ENCODE measurements at places on chromosomes 2 and 18.

DNA sequence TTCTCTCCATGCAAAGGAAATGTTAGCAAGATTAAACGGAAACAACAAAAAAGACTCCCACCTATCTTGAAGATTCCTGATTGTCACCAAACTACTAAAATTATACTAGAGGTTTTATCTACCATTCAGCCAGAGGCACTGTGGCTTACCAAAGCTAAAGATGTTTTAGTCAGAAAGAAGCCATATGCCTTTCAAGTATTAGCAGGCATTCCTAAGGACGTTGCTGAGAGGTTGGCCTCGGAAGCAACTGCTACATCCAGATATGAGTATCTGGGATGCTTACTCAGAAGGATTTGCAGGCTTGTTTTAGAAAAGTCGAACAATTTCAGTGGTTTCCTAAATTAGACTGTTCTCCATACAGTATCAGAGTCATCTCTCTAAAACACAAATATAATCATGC lies 88.3 kb upstream of the UBE2E3 start:
- no peak for DNase-seq

GRCh38 chr2:27441958-27442919 lies at the start of gene KRTCAP3:
TSS of gene KRTCAP3 (plus strand) at chr2:27442381. CDS start at chr2:27442413, 32 bp downstream.
- DNase-seq, result no peak

DNA sequence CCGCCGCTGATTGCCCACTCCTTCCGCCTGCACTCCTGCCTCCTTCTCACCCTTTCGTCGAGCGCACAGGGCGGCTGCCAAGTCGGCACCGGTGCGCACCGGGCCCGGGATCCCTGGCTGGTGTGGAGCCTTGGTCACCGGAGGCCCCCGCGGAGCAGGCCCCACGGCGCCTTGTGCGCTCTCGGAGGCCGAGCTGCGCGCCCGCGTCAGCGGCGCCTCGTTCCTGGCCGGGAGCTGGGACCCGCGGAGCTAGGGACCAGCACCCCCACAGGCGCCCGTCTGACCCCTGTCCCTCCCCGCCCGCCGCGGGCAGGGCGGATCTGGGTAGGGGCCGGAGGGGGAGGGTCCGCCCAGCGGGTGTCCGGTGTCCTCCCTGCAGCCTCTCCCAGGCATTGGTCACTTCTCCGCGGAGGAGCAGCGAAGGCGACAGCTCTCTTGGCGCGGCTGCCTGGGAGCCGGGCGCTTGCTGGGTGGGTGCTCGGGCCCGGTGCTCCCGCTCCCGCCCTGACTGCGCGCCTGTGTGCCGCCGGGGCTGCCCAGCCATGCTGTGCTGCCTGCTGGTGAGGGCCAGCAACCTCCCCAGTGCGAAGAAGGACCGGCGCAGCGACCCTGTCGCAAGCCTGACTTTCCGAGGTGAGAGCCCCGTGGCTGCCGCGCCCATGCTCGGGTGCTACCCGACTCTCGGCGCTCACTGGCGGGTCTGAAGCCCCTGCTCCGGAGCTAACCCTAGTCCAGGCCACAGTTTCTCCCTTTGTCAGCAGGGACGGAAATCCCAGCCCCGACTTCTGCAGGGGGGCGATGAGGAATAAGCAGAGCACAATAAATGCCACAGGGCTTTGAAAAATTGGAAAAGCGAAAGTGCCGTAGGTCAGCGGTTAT lies 13.2 kb downstream of the DYSF start:
- peak; percentile 41 for DNase-seq

GRCh38 chr2:101753720-101754490 lies 56.4 kb downstream of the MAP4K4 start:
- no peak for DNase-seq
